ENCODE measurements at places on chromosomes 2 and 18. TPM values are rescaled to one million over a fixed set of nuclear protein-coding genes. Genes with fewer than 3 reads are reported as not detected.

Gene HOXD13
- not detected for total RNA-seq

Gene SKOR2
- total RNA-seq = not detected

- no peaks in the 10 kb centered on the region for H3K27me3 ChIP-seq
- no peak overlapping the region for H3K27ac ChIP-seq
- H3K4me3 ChIP-seq = no peak overlapping the region
- peaks cover 8% of the 10 kb centered on the region for H3K4me1 ChIP-seq
- no peak for DNase-seq
Measured at GRCh38 chr2:11177871-11178690, 22.8 kb downstream of the SLC66A3 start.

DNA sequence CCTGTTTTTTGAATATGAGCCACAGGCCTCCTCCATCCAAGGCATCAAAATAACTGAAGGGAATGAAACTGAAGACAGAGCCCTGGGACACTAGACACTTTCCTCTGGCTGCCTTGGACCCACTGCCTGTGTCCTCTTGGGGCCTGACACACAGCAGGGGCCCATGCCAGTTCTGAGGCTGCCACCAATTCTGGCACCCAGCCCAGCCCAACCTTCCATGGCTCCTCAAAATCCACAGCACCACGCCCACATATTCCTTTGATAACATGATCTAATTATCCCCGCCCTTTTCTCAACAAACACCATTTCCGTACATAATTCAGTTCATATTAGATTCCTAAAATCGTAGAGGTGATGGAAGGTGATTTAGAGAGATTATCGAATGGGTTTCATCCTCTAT, 64.2 kb downstream of the EMX1 start:
- no peak for DNase-seq
- no peaks in the 10 kb centered on the region for H3K4me1 ChIP-seq
- no peak overlapping the region for H3K4me3 ChIP-seq

- no peak for DNase-seq
- H3K27ac ChIP-seq = peak overlapping the region; percentile 24
- no peaks in the 10 kb centered on the region for H3K27me3 ChIP-seq
- no peaks in the 10 kb centered on the region for H3K36me3 ChIP-seq
- peaks cover 45% of the 10 kb centered on the region for H3K4me1 ChIP-seq
Measured at GRCh38 chr2:179449010-179449409, 184.4 kb upstream of the SESTD1 start.

DNA sequence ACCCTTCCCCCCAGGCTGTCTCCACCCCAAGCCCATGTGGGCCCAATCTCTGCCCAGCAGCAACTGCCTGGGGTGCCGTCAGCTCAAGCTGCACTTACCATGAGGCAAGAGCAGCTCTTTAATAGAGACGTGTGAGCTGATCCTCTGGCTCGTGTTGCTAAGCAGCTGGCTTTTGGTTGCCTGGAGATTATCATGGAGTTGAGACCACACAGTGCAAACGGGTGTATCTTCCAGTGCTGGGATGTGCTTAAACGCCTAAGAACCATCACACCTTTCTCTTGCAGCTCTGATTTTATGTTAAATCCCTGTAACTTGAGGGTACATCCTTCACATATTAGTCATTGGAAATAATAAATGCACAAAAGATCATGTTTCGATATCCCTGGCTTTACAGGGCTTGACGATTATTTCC, 271.1 kb downstream of the PRKCE start:
- no peaks in the 10 kb centered on the region for H3K4me1 ChIP-seq
- DNase-seq = no peak
- H3K27ac ChIP-seq = no peak overlapping the region
- no peaks in the 10 kb centered on the region for H3K36me3 ChIP-seq

DNA sequence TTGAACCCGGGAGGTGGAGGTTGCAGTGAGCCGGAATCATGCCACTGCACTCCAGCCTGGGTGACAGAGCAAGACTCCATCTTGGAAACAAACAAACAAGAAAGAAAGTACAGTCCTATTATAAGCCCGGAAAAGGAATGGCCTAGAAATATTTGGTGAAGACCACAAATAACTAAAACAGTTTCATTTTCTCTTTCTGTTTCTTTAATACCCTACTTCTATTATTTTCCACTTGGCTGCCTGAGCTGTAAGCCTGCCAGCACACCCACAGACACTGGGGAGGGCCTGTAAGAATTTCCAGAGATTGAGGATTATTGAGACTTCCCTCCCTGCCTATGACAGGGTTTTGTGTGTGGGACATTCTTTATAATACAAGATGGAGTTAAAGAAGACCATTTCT, 188.0 kb upstream of the DCC start:
- H3K27ac ChIP-seq = no peak overlapping the region
- H3K4me3 ChIP-seq = no peak overlapping the region
- no peak for DNase-seq

Gene SERPINB2
- total RNA-seq = 85.1 TPM

DNA sequence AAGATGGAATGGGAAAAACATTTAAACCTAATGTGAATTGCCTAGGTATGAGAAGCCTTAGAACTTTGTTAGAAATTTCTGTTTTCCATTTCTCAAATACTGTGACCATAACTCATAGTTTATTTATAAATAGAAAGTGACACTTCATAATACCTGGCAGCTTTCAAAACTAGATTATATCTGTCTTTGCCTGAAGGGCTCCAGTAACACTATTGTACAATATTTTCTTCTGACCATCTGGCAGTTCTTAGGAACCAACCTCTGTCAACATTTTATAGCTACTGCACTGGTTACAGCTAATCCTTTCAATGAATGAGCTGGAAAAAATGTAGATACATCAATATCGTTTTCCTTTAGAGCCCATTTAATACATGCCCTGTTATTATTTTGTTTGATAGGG, 237.4 kb downstream of the CAMKMT start:
- no peaks in the 10 kb centered on the region for H3K27me3 ChIP-seq
- H3K27ac ChIP-seq = no peak overlapping the region
- H3K4me3 ChIP-seq = no peak overlapping the region
- H3K36me3 ChIP-seq = no peaks in the 10 kb centered on the region
- no peak for DNase-seq

Gene SPDYA
- 2.0 TPM for total RNA-seq

DNA sequence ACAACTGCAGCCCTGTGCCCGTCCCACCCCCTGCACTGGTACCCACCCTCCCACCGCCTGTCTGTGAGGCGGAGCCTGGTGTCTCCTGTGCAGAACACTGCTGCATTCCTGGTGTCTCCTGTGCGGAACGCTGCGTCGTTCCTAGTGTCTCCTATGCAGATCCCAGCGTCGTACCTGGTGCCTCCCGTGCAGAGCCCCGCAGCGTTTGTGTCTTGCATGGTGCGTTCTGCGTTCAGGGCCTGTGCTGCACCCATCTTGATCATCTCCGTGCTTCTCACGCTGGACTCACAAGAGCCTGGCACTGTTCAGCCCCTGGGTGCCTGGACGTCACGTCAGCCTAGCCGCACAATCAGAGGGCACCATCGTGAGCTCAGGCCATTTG, 248.6 kb upstream of the SALL3 start:
- no peaks in the 10 kb centered on the region for H3K4me1 ChIP-seq
- no peaks in the 10 kb centered on the region for H3K36me3 ChIP-seq
- no peak overlapping the region for H3K27ac ChIP-seq
- DNase-seq = no peak
- no peak overlapping the region for H3K4me3 ChIP-seq

Gene DNER
- 1.1 TPM for total RNA-seq

GRCh38 chr18:64244571-64244970, 95.7 kb upstream of the LINC00305 start:
- H3K4me3 ChIP-seq = no peak overlapping the region
- H3K27me3 ChIP-seq = no peaks in the 10 kb centered on the region
- H3K4me1 ChIP-seq = no peaks in the 10 kb centered on the region
- no peak overlapping the region for H3K27ac ChIP-seq

DNA sequence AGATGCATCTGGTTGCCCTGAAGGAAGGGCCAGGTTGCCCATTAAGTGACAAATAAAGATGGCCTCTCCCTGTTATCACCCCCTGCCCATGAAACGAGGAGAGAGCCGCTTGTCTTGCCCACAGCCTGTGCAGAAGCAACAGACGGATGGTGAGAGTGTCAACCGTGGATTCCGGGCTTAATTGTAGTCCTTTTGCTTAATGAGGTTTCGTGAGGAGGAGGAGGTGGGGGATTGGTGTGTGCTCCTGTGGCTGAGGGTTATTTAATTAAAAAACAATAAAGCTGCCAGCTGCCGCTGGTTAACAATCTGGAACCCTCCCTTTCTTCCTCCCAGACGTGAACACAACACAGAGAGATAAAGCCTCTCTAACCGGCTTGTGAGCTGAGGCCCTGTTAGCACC, 188.0 kb upstream of the PARD3B start:
- H3K4me1 ChIP-seq = no peaks in the 10 kb centered on the region
- no peaks in the 10 kb centered on the region for H3K36me3 ChIP-seq

Gene KIDINS220
- 33.6 TPM for total RNA-seq

DNA sequence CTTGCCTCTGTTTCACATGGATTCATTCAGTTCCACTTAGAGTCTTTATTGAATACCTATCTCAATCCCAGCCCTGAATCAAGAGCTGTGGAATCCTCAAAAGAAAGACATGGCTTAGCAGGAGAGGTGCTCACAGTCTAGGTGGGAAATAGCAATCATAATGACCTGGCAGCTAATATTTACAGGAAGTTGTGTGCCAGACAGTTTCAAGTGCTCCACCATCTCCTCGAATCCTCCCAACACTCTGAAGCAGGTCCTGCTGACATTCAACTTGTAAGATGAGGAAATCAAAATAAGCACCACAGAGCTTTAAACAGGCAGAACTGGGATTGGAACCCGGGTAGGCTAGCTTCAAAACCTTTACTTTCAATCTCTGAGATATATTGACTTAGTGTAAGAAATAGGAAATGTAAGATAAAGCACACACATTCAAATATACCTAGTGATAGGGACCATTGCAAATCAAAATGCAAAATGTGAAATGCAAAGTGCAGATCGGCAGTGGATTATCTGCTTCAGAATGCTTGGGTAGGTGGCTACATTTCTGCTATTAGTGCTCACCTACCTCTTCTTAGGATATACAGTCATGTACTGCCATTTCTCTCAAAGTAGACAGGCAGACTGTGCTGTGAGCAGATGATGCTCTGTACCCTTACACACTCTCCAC, 182.0 kb downstream of the PRKCE start:
- DNase-seq = no peak
- no peaks in the 10 kb centered on the region for H3K36me3 ChIP-seq
- H3K4me3 ChIP-seq = no peak overlapping the region
- peaks cover 11% of the 10 kb centered on the region for H3K4me1 ChIP-seq
- no peaks in the 10 kb centered on the region for H3K27me3 ChIP-seq

- no peak overlapping the region for H3K27ac ChIP-seq
- H3K27me3 ChIP-seq = no peaks in the 10 kb centered on the region
- DNase-seq = no peak
- no peak overlapping the region for H3K4me3 ChIP-seq
Measured at GRCh38 chr2:205721057-205721449, 38.8 kb downstream of the NRP2 start.

Gene NETO1
- total RNA-seq = not detected

- no peaks in the 10 kb centered on the region for H3K4me1 ChIP-seq
- no peaks in the 10 kb centered on the region for H3K27me3 ChIP-seq
- no peak for DNase-seq
- no peak overlapping the region for H3K4me3 ChIP-seq
Measured at GRCh38 chr18:31149351-31149750, 13.3 kb downstream of the DSC1 start.

- DNase-seq = no peak
- H3K27ac ChIP-seq = no peak overlapping the region
- H3K27me3 ChIP-seq = no peaks in the 10 kb centered on the region
- H3K4me3 ChIP-seq = no peak overlapping the region
- no peaks in the 10 kb centered on the region for H3K4me1 ChIP-seq
- no peaks in the 10 kb centered on the region for H3K36me3 ChIP-seq
Measured at GRCh38 chr2:229429589-229429988, 158.5 kb upstream of the PID1 start.

DNA sequence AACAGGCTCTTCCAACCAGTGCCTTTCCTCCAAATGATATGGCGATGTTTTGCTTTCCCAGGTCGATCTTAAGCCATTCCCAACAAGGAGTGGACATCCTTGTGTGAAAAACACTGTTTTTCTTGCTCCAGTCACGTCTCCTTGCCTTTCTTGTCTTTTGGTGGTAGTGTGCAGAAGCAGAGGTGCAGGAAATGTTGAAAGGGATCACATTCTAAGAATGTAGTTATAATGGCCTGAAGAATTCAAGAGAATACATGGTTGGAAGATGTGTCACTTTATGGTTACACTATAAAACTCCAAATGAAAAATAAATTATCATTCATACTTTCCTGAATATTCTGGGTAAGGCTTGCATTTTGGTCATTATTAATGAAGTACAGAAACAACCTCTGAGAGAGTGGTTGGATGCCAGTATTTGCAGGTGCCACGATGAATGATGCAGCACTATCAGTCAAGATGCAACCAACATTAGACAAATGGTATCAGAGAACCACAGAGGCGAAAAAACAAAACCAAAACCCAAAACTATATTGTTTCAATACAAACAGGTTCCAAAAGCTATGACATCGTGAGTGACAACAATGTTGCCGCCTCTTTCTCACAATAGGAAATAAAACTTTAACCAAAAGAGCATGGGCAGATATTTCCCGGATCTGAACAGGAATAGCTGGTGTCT, 27.5 kb upstream of the POLE4 start:
- H3K27me3 ChIP-seq = peaks cover 74% of the 10 kb centered on the region
- H3K36me3 ChIP-seq = no peaks in the 10 kb centered on the region
- no peak for DNase-seq
- no peaks in the 10 kb centered on the region for H3K4me1 ChIP-seq
- H3K27ac ChIP-seq = no peak overlapping the region
- H3K4me3 ChIP-seq = no peak overlapping the region

GRCh38 chr2:75505012-75505411, 55.7 kb downstream of the EVA1A start:
- H3K4me3 ChIP-seq = no peak overlapping the region
- H3K4me1 ChIP-seq = no peaks in the 10 kb centered on the region
- no peak for DNase-seq
- H3K27me3 ChIP-seq = peaks cover 16% of the 10 kb centered on the region
- H3K27ac ChIP-seq = no peak overlapping the region

Gene DYNAP
- total RNA-seq = not detected

- H3K27me3 ChIP-seq = no peaks in the 10 kb centered on the region
- peaks cover 8% of the 10 kb centered on the region for H3K36me3 ChIP-seq
- peaks cover 16% of the 10 kb centered on the region for H3K4me1 ChIP-seq
- no peak for DNase-seq
Measured at GRCh38 chr2:190410166-190410565, 2.0 kb downstream of the MFSD6 start.

- peaks cover 21% of the 10 kb centered on the region for H3K27me3 ChIP-seq
- peak; percentile 41 for DNase-seq
- H3K27ac ChIP-seq = peak overlapping the region; percentile 40
Measured at GRCh38 chr2:206250041-206250897, 24.2 kb upstream of the ZDBF2 start.

DNA sequence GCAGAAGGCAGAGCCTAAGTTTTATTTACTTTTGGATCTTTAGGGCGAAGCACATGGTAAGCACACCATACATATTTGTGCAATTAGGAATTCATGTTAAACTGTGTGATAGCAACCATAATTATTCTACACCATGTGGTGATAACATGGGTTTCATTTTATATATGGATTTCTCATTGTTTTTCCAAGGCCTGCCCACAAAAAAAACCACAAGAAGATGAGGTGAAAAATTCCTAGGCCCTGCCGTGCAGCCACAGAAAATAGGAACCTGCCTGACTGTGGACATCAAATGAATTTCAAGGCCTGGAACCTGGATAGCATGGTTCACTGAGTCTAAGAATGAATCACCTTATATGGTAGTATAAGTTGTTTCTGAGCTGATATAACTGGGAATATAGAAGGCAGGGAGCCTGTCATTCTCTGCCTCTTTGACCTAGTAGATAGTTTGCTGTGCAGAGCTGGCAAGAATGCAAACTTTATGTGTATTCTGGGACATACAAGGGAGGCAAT, 22.4 kb upstream of the SSB start:
- no peaks in the 10 kb centered on the region for H3K36me3 ChIP-seq
- H3K27me3 ChIP-seq = no peaks in the 10 kb centered on the region
- H3K4me3 ChIP-seq = no peak overlapping the region
